ENCODE measurements at places on chromosomes 13 and 19.

- no peak for DNase-seq
Measured at GRCh38 chr19:11446652-11447301, 11.3 kb downstream of the PRKCSH start.

DNA sequence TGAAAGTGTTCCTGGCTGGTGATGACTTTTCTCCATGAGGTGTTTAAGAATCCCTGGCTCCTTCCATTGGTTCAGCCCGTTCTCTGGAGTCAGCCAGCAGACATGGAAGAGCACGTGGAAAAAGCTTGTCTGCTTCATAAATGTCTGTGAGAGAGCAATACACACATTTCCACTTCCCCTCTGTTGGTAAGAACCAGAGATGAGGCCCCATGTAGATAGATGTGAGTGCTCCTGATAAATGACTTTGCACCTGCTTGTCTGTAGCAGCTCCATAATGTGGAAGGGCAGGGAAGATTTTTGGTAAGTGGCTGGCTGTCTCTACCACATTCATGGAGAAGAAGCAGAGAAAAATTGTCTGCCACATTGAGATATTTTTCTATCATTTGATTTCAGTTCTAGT is 325.8 kb downstream of the LMO7 start:
- no peak for DNase-seq

- no peak for DNase-seq
Measured at GRCh38 chr19:11151181-11151580, 4.4 kb downstream of the SPC24 start.

GRCh38 chr19:29476528-29476927 is 49.3 kb upstream of the VSTM2B start:
- DNase-seq, result no peak

GRCh38 chr13:26254583-26255111 is 718 bp downstream of the CDK8 start:
- no peak for DNase-seq

DNA sequence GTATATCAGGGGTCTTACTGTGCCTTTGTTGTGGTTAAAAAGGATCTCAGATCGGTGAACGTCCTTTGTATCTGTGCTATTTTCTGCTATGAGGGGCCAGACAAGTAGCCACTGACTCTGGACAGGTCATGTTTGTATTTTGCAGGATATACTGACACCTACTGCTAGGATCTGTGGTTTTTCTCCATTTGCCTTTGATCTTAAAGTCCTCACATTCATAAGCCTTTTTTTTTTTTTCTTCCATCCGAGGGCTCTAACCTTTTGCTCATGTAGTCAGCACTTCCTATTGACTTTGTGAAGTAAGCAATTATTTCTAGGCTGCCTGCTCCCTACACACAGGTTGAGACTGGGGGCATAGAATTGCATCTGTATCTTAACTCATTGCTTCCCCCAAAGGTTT is 106.2 kb downstream of the SLITRK5 start:
- no peak for DNase-seq

DNA sequence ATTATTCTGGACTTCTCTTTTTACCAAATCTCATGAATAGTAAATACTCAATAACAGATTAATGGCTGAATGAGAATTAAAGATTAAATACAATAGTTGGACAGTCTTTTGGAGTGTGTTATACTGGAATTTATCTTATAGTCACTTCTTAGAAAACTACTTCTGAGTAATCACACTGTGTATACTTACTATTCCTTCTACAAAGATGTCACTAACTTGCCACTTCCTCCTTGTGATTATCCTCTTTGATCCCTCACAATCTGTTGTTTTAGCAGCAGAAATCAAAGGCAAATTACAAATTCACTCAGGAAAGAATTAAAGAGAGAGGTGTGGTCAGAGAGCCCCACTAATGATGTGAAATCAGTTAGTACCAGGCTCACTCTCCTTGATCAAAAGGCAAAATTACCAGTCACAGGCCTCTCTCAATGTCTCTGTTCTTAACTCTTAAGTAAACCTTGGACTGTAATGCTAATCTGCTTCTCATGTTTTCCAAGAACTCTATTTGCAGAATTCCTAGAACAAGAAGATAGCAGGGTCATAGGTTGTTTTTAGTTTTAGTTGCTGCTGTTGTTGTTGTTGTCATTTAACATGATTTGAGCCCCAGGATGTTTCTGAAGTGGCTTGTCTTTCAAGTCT is 37.3 kb upstream of the FNDC3A start:
- no peak for DNase-seq

- no peak for DNase-seq
Measured at GRCh38 chr13:72537395-72537780, 190.0 kb downstream of the MZT1 start.

- DNase-seq, result no peak
Measured at GRCh38 chr19:38035515-38036495, 128.8 kb downstream of the SIPA1L3 start.

DNA sequence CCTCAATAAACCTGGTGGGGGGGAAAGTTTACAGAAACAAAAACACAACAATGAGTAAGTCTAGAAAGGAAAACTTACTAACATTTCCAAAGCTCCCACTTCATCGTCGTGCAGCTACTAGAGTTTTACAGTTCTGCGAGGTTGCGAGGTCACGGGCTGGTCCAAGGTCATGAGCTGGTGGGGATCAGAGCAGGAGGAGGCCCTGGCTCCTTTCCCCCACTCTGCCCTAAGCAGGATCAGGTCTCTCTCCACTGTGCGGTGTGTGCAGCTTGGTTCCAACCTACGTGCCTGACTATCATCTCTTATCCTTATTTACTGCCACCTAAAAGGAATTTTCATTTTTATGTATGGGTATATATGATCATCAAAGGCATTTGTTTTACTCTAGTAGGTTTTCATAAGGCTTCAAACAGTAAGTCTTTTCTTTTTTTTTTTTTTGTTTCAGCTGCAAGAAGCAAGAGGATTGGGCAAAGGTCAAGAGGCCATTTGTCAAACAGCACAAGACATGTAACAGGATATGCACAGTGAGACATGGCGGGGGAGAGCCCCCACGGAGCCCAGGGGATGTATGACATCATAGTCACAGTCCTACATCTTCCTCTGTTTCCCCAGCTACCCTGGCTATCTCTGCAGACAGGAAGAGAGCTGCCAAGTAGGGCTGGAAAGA is 76.6 kb upstream of the POMP start:
- DNase-seq, result no peak

- no peak for DNase-seq
Measured at GRCh38 chr19:23855676-23856075, 59.0 kb upstream of the ZNF726 start.

GRCh38 chr13:73212482-73212881 is 153.7 kb downstream of the KLF5 start:
- DNase-seq, result no peak

DNA sequence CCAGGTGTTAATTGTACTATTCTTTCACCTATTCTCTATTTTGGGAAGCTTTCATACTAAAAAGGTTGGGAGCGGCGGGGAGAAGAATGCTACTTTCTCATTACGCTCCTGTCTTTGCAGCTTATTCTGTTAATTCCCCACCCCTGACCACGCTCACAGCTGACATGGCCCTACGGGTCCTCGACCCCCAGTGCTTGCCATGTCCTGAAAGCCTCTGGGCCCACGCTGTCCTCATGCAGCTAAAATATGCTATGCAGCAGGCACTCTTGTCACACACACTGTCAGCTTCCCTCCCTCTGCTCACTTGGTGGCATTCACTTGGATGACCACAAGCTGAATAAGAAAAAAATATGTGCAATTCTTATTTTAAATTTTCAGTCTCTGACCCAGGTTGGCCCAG is 126.3 kb downstream of the RNF17 start:
- no peak for DNase-seq

DNA sequence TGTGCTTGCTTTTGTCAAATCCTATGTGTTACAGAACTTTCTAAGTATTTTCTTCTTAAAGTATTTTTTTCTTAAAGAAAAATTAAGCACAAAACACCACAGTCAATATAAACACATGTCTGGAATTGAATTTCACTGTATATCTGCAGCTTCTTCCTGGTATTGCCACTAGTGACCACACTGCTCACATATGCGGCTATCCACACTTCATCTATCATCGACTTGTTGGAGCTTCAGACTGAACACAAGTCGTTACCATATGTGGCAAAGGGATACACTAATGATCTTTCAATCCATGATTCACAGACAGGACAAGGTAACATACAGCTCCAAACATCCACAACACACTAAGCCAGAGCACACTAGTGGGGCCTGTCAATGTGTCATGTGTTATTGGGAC is 498.4 kb upstream of the ARGLU1 start:
- DNase-seq, result no peak

DNA sequence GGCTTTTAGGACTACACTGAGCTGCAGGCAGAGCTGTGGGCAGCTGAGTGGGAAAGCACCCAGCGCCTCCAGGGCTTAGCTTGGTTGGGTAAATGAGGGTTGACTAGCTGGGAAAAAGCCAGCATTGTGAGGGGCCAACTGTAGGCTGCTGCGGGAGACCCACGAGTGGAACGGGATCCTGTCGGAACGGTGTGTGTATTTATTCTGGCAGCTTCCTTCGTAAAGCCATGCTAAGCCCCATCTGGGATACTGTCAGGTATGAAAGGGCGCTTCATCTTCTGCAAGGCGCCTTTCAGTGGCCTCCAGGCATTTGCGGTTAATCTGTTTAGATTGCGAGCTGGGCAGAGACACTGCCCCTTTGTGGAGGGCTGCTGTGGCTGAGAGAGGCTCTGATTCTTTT is 39.5 kb upstream of the CNMD start:
- no peak for DNase-seq

DNA sequence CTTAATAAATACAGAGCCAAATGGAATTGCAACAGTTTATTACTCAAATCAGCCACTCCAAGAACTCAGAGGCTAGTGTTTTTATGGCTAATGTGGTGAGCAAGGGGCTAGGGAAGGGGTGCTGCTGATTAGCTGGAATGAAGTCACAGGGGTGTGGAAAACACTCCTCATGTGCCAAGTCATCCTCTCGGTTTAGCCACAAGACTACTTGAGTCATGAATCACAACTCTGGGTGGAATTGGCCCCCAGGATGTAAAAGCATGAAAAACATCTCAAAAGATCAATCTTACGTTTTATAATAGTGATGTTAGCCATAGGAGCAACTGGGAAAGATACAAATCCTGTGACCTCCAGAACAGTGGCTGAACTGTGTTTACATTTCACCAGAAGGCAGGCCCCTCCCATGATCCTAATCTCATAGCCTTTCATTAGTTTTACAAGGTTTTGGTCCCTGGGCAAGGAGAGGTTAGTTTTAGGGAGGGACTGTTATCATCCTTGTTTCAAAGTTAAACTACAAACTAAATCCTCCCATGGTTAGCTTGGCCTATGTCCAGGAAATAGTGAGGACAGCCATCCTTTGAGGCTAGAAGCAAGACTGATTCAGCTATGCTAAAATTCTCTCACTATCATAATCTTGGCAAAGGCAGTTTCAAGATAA is 2020.1 kb upstream of the PCDH20 start:
- no peak for DNase-seq

GRCh38 chr13:103104340-103104739 is 38.1 kb upstream of the SLC10A2 start:
- no peak for DNase-seq

DNA sequence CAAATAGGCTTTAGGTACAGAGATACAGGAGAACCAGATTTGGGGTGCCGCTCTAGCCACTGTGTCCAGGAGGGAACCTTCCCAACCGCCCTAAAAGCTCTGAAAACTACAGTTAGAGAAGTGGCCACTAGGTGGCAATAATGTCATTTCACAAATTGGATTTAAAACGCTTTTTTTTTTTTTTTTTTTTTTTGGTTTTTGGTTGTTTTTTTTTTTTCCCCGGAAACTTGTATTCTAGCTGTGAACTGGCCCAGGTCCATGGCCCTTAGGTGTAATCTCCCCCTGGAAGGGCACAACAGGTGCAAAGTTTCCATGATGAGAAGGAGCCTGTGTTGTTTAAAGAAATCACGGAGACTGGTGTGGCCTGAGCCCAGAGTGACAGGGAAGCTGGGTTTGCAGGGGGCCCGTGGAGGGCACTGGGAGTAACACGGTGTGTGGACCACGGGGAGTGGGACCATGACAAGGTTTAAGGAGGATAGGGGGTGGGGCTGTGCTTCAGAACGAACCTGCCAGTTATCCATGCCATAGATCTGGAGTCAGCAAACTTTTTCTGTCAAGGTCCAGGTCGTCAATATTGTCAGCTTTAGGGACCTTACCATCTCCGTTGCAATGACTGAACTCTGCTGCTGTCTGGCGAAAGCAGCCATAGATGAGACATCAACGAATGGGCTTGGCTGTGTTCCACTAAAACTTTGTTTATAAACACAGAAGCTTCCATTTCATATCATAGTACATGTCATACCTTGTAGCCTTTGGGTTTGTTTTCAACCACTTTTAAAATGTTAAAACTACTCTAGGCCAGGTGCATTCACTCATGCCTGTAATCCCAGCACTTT is 10.1 kb downstream of the OR1I1 start:
- DNase-seq, result peak; percentile 51

DNA sequence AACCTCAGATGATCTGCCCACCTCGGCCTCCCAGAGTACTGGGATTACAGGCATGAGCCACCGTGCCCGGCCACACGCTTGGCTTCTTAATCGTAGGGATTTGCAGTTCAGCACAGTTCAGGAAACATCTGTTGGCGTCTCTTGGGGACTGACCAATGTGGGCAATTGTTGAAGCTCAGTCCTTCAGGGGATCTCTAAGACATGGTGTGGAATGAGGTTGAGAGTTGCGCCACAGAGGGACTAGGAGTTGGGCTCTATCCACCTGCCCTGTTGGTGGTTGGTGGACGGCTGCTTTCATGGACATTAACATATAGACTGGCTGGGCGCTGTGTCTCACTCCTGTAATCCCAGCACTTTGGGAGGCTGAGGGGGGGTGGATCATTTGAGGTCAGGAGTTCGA is 37.3 kb upstream of the SIN3B start:
- DNase-seq, result no peak

DNA sequence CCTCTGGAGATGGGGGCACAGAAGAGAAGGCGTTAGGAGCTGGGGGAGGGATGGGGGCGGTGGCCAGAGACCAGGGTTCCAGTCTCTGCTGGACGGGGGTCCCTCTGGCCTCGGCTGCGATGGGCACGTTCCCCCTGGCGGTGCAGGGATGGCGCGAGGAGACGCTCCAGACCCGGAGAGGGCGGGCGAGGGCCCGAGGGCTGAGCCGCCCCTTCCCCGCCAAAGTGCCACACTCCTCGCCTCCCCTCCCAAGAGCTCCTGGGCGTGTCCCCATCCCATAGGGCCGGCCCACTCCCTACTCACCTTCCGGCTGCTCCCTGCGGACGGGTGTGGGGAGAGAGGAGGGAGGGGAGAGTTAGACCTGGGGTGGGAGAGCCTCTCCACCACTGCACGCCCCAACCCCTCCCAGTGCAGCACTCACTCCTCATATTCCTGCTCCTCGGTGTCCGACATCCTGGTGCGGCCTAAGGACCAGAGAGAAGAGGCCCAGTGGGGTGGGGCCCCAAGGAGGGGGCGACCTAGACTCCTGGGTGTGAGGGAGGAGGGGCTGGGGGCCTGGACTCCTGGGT is 2.2 kb downstream of the TNNT1 start:
- no peak for DNase-seq

- DNase-seq, result no peak
Measured at GRCh38 chr19:16376241-16376640, 51.6 kb downstream of the KLF2 start.

DNA sequence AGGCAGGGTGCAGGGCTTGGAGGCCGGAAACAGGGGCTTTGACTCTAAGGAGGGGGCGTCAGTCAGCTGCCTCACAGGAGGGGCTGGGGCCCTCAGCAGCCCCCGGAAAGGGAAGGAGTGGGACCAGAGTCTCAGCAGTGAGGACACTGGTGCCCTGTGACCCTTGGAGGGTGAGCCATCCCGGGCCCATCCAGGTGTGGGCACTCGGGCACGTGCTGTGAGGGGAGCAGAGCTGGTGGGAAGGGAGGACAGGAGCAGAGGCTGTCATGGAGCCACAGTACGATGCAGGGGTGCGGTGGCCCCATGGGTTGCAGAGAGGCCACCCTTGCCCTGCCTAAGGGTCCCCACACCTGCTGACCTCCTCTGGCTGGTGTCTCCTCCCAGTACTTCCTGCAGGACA is 19.1 kb upstream of the ZNF544 start:
- no peak for DNase-seq

Measured in glomerular endothelial cell (primary cell).